ENCODE measurements at places on chromosomes 6 and 20. TPM values are rescaled to one million over a fixed set of nuclear protein-coding genes. Genes with fewer than 3 reads are reported as not detected.

SLC35D3 gene
- total RNA-seq: not detected

NOTCH4 gene
- 2.2 TPM for total RNA-seq

TAGAP gene
- total RNA-seq: not detected

UNC5CL gene
- not detected for total RNA-seq

BCAS1 gene
- total RNA-seq: under 0.01 TPM

TRIM10 gene
- not detected for total RNA-seq

NOX3 gene
- not detected for total RNA-seq

PAK5 gene
- total RNA-seq: not detected

Data from IMR-90 (cell line).